ENCODE measurements at places on chromosomes 12 and 14.

DNA sequence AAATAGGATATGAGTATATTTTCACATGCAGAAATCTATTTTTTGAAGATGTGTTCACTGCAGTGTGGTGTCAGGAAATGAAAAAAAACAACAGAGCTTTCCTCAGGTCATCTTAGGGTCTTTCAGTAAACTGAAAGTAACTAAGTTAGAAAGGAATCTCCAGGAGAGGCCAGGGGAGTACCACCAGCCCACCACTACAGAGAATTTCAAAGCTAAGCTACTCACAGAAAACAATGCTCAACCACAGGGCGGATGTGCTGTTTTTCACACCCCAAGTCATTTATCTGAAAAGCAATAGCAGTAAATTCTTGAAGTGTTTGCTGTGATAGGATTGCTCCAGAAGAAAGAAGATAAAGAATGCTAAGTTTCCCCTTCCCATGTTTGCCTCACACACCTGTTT, 79.0 kb downstream of the IFNG start:
- no peak for DNase-seq

GRCh38 chr12:3199551-3200031, 122.4 kb downstream of the TSPAN9 start:
- DNase-seq, result no peak

DNA sequence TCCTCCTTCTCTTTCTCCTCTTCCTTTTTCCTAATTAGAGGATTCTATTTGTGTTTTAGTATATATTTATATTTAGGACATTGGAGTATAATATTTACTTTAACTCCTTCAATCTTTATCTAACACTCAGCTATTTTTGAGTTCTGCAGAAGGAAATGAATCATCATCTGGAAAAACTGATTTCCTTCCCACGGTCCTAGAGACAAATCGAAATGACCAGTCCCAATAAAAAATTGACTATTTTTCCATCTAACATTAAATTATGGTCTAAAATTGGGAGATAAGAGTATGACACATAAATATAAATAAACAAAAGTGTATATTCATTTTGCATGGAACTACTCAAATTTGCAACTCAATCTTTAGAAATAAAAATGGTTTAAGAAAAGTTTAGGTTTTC, 167.4 kb downstream of the TMTC3 start:
- DNase-seq, result no peak

- DNase-seq, result no peak
Measured at GRCh38 chr12:61452076-61452475, 808.1 kb upstream of the USP15 start.

- peak; percentile 87 for DNase-seq
Measured at GRCh38 chr12:127640181-127640886, 626.6 kb upstream of the TMEM132C start.

- no peak for DNase-seq
Measured at GRCh38 chr12:130770413-130771028, 54.4 kb upstream of the RIMBP2 start.

DNA sequence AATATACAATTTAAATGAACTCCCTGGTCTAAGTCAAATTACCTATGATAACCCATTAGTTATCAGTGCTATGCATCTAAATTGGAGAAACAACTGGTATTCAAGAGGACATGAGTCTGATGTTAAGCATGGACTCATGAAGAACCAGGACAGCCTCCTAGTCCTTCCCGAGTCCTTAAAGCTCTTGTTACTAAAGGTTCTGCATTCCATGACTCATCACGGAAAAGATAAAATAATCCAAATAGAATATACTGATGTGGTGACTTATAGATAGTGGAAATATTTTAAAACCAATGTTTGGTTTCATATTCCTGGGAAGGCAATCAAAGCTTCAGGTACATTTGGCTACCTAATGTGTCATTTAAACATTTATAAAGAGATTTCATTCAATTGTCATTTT, 117.2 kb upstream of the PMCH start:
- no peak for DNase-seq

- no peak for DNase-seq
Measured at GRCh38 chr12:54240971-54241588, 38.8 kb downstream of the CBX5 start.

GRCh38 chr14:89011355-89012281, 187.2 kb downstream of the TTC8 start:
- no peak for DNase-seq

GRCh38 chr12:115035535-115036107, 351.6 kb upstream of the TBX3 start:
- no peak for DNase-seq

DNA sequence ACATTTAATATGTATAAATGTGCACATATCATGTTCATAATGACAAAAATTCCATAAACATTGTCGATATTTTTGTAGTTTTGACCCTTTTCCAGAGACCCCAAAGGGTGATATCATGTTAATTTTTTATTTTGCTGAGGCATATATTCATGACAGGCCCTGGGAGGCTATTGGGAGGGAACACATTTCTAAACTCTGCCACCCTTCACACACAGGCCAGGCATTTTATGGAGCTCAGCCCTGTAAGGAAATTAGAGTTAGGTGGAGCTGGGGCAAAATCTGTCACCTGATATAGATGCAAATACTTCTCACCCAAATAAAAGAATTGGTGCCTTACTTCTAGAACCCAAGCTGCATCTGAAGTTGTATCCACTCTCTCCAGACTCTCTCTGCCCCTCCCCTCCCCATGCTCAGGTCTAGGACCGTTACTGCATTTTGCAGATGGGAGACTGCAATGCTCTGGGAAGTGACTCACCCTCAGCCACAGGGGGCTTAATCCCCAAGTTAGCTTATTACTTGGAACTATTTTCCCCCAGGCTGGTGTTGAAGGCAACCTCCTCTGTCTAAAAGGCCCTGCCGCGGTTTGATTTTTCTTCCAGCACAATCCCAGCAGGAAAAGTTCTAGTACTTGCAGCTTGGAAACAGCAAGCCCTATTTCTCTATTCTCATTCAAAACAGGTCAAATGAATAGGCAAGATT, 238.9 kb downstream of the EMP1 start:
- no peak for DNase-seq
